Non-pigmented ciliary epithelial cell (primary cell): ENCODE measurements at places on chromosomes 4 and X.

GRCh38 chrX:39331082-39331704 lies 529.9 kb downstream of the MID1IP1 start:
- no peak for DNase-seq

DNA sequence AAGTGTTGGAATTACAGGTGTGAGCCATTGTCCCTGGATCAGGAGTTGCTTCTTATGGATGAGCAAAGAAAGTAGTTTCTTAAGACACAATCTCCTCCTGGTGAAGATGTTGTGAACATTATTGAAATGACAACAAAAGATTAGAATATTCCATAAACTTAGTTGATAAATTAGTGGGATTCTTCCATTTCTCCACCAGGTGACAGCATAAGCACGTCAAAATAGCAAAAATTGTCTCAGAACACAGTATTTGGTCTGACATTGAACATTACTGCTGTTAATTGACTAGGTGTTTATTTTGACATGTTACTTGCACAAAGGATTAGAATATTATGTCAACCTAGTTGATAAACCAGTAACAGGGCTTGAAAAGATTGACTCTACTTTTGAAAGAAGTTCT lies 21.6 kb downstream of the CLDN34 start:
- no peak for DNase-seq

DNA sequence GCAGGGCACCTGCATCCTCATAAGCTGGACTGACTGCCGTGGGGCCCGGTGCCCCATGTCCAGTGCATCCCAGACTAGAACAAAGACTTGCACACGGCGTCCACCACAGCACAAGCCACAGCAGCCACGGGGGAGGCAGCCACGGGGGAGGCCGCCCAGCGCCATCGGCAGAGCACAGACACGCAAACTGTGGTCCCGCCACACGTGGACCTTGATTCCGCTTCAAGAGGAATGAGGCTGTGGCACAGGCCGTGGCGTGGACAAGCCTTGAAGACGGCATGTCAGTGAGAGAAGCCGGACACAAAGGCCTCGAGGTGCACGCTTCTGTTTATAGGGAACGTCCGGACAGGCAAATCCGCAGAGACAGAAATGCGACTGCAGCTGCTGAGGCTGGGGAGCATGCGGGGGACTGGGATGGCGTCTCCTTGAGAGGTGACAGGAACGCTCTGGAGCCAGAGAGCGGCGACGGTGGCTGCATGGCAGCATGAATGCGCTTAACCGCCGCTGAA lies 10.1 kb upstream of the CPLX1 start:
- no peak for DNase-seq

- no peak for DNase-seq
Observed at GRCh38 chr4:39068907-39069306, 6.9 kb downstream of the KLHL5 start.

- DNase-seq, result no peak
Observed at GRCh38 chr4:102328045-102328444, 17.2 kb downstream of the SLC39A8 start.

DNA sequence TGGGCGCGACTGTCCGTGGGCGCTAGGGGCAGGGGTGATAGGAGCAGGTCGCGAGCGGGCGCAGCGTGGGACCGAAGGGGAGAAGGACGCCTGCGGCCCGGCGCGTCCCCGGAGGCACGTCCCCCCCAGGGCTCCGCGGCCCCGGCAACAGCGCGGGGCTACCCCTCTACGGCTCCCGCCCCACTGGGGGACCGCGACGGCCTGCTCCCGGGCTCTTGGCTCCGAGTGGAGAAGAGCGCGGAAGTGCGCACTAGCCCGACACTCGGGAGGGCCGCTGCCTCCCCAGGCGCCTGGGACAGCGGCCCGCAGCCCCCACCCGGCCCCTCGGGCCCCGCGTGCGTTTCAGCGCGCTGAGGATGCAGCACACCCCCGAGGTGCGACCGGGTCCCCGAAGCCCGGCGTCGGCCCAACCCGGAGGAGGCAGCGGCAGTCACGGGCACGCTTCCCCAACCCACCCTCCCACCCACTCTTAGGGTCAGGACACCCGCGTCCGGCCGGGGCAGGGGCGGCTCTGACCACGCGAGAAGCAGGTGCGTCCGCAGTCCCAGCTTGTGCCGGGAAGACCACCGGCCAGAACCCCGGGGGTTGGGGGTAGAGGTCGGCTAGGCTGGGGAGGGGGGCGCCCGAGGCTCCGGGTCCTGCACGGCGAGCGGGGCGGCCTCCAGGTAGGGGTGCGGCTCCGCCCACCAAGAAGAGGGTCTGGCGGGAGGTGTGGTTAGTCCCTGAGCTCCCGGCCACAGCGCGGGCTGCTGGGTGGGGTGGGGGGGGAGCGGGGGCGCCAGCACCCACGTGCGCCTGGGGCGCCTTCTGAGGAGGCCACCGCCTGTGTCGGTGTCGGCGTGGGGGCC lies 18.5 kb upstream of the NAT8L start:
- DNase-seq, result no peak

GRCh38 chrX:111365770-111366325 lies 46.1 kb downstream of the DCX start:
- no peak for DNase-seq

GRCh38 chrX:135408794-135409193 lies 12.9 kb upstream of the SMIM10L2A start:
- DNase-seq, result no peak

DNA sequence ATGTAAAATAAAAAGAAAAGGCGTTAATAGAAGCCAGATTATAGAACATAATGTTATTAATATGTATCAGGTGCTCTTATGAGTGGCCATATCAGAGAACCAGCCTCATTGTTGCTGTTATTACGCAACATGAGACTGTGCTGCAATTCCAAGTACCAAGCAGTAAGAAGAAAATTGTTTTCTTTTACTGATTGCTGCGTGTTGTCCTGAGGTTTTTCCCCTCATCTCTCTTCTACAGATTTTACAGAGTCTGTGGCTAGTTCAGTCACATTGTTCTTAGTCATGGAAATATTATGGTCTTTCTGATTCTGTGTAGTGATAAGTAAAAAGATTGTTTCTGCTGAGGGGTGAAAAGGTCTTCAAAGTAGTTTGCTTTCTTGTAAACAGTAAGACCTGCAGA lies 55.9 kb downstream of the NPNT start:
- no peak for DNase-seq

GRCh38 chrX:489820-490219 lies 103.1 kb upstream of the PPP2R3B start:
- DNase-seq, result no peak

DNA sequence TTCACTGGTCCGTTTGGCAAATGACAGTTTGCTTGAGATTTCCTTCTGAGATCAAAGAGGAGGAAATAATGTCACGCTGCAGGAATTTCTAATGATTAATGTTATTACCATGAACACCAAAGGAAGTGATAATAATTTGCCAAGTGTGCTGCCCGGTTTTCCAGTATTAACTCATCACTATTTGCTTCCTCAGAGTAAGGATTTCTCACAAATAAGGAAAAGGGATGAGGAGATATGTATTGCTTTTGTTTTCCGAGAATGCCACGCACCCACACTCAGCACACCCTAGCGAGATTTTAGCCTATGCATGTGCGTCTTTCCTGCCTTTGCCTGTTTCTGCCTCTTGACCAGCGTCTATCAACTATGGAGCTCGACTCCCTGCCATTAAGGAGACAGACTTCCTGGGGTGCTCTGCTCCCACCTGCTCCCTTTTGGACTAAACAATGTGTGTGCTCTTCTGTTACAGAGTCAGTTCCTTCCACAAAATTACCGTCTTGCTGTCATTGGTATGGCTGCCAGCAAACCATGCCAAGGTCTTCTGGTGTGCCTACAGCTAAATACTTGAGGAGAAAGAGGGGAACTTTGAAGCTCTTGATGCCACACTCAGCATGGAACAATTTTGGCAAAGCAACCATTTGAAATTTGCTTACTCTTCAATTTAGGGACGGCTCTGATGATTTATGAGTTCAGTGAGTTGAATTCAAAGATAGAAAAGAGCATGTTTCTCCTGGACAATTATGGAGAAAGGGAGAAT lies 393.1 kb upstream of the ZFP42 start:
- peak; percentile 54 for DNase-seq

DNA sequence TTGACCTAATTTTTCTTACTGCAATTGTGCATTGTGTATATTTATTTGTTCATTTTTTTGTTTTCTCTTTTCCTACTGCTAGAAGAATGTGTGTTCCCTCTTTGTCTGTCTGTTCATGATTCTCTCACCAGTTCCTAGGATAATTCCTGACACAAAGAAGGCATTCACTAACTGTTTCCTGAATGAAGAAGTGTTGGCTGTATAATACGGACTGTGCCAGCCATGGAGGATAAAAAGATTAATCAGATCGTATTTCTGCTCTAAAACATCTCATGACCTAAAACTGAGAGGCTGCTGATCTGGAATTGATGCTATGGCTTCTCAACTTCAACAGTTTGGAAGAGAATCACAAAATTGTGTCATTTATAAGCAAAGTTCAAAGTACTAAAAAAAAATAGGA lies 563.1 kb upstream of the FRG1 start:
- no peak for DNase-seq

- no peak for DNase-seq
Observed at GRCh38 chr4:112926819-112927218, 122.6 kb upstream of the ANK2 start.
